ENCODE measurements at places on chromosomes 5 and 9.

- DNase-seq, result no peak
Observed at GRCh38 chr5:68440245-68440644, 224.7 kb downstream of the PIK3R1 start.

DNA sequence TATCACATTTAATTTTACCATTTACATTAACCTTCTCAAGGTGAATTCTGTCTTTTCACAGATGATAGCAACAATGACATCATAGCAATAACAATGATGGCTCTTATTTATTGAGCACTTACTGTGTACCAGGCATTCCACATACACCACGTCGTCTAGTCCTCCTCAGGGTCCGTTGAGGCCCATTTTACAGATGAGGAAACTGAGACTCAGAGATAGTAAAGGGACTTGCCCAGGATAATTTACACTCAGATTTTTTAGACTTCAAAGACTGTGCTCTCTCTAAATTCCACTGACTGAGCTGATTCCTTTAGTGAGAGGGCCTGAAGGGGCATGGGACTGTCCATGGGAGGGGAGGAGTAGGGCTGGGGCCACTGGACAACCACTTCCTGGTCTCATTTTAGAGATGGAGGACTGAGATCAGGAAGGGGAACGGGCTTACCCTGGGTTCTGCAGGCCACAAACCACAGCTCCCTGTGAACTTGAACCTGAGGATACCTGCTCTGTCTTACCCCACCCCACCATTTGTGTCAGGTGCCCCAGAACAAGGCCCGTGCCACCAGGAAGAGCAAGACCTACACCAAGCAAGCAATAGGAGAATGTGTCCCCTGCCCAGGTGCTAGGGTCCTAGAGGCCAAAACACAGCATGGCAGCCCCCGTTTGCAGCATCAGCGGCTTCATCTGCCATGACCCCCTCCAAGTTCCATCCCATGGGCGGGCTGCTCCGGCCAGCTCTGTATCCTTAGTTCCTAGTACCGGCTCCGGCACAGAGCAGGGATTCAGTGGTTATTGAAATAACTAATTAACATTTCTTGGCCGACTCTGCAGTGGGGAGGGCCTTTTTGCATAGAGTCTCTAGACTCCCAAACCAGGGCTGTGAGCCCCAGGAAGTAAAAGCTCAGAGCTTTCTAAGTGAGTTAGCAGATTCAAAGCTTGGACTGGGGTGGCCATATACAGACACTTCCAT is 96.6 kb downstream of the RGS3 start:
- DNase-seq, result no peak

DNA sequence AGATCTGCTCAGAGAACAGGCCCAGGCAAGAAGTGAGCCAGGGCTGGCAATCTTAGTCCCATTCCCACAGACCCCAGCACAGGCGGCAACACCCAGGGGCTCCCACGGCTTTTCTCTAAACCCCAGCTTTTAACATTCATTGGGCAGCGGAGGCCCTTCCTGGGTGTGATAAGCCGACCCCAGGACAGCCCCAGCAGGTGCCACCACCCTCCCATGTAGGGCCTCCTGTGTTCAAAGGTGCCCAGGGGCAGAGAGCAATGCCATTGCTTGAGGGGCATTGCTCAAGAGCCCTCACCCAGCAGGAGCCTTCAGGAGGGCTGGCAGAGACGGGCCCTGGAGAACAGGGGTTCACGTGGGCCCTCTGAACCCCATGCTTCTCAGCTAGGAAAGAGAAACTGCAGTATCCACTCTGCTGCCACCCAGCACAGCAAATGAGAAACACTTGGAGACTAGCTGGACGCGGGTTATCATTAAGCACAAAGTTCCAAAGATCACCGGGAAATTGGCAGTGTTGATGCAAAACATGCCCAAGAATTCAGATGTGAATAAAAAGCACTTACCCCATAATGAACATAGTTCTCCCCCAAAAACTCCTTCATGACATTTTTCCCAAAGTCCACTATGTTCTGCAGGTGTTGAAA is 13.9 kb downstream of the IPPK start:
- no peak for DNase-seq

- DNase-seq, result no peak
Observed at GRCh38 chr9:71746023-71746757, 22.1 kb downstream of the CEMIP2 start.

DNA sequence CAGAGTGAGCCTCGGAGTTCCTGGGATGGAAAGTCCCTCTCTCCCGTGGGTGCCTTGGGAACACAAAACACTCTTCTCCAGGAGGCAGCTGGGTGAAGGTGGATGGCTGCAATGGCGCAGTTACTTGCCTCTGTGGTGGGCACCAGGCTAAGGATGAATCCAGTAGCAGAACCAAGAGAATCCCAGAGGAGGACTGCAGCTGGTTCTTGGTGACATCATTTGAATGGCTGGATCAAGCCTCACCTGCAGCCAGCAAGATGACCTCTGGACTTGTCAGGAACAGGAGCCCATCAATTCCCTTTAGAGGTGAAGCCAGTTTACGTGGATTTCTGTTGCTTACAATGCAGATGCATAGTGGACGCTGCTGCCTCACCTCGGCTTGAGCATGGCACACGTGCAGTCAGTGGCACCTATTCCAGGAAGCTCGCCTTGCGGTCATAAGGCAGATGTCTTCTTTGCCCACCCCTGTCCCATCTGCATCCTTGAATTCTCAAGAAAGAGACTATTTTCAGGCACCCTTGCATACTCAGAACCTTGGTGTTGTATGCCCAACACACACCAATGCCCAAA is 34.1 kb upstream of the ADAMTS2 start:
- DNase-seq, result no peak
